Esophagus squamous epithelium (tissue), 5 donors: ENCODE measurements at places on chromosomes 5 and 9.

DNA sequence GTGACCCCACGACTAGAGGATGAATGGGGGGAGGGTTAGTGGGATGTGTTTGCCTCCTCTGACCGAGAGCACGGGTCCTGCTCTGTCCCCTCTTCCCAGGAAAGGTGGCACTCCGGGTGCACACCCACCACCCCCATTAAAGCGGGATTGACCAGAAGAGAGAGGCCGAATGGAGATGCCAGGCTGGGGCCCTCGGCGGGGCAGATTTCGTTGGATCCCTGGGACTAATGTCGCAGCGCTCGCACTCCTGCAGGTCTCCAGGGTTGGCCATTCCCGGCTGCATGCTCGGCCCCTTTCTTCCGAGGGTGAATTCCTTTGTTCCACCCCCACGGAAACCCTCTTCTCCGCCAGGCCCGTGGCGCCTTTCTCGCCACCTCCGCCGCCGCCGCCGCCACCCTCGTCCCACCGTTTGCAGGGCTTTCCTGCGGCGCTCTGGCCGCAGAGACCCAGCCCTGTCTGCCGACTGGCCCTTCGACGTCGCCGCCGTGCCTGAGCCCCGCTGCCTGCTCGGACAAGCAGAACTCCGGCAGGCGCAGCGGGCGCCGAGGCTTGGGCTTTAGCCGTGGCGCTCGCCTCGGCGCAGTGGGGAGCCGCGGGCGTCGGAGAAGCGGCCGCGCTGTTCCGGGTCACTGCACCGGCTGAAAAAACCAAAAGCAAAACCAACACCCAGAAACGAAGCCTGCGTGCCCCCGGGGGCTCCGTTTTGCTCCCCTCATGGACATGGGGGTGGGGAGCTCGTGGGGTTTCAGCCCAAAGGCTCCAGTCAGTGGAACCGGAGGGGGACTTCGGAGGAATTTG is 11.8 kb downstream of the LMX1B start:
- no peak for DNase-seq

DNA sequence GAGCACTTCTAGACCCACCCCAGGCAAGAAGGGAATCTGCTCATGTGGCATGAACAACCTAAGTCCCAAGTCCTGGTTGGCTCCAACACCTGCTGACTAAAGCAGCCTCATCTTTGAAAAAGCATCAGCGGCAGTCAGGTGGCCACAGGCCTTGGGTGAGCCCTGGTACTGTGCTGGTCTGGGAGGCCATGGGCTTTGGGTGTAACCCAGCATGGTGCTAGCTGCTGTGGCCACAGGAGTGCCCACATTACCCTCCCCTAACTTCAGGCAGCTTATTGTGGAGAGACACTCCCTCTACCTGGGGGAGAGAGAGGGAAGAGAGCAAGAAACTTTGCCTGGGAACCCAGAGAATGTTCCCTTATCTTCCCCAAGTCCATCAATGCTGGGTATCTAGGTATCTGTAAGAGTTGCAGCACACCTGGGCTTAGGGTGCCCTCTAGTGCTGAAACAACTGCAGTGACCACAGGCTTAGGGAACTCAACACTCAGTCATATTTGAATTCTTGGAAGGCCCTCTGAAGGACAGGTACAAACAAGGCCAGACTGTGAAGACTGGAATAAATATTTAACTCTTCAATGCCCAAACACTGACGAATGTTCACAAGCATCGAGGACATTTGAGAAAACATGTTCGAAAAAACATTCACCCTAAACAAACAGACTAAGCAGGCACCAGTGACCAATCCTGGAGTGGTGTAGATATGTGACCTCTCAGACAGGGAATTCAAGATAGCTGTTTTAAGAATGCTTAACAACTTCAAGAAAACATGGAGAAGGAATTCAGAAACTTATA is 69.9 kb upstream of the OR2K2 start:
- no peak for DNase-seq

- no peak for DNase-seq
Observed at GRCh38 chr5:179869101-179869500, 10.5 kb upstream of the MRNIP start.

GRCh38 chr5:72064801-72065570 is 42.3 kb upstream of the MAP1B start:
- DNase-seq, result no peak

DNA sequence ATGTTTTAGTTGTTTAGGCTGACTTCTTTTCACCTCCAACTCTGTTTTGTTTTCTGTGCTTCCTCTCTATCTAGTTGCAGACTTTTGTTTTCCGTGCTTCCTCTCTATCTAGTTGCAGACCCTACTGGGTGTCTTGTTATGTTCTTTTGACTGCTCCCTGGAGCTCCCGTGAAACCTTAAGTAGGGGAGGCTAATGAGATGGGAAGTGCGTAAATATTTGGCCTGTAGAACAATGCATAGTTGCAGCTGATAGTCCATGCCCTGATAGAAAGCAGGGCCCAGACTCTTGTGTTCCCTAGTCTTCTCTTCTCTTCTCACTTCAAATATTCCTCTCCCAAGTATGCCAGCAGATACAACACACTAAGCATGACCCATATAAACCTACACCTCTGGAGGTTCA is 757.0 kb downstream of the BRINP1 start:
- no peak for DNase-seq

DNA sequence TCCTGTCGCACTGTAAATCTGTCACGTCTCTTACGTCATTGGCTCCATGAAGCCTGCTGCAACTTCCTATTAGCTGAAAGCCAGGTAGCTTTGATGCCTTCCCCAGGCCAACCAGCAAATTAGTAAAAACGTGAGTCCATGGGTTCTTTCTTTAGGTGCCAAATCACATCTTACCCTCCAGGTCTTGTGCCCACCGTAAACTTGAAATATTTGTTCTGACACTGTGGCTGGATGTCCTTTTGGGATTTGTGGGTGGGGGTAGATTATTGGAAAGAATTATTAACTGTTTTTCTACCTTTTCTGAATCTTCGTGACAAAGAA is 172.8 kb downstream of the NR3C1 start:
- no peak for DNase-seq

DNA sequence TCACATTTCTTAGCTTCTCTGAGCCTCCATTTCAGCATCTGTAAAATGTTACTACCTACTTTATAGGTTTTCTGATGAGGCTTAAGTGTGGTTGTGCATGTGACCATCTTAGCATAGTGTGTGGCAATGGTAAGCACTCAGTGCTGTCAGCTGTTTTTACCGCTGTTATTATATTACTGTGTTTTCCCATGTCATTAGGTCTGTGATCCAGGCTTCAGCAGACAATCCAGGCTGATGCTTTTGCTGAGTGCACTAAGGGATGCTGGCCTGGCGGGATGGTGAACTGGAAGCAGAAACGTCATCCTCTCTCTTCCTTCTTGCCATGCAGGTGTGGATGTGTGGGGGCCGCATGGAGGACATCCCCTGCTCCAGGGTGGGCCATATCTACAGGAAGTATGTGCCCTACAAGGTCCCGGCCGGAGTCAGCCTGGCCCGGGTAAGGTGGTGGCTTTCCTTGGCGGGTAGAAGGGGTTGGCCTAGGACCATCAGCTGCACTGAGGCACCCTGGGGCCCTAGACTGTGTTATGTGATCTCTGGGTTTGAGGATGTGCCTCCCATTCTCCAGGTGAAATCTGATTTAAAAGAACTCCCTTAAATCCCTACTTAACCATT is 41.9 kb upstream of the SAP30L start:
- DNase-seq, result no peak

DNA sequence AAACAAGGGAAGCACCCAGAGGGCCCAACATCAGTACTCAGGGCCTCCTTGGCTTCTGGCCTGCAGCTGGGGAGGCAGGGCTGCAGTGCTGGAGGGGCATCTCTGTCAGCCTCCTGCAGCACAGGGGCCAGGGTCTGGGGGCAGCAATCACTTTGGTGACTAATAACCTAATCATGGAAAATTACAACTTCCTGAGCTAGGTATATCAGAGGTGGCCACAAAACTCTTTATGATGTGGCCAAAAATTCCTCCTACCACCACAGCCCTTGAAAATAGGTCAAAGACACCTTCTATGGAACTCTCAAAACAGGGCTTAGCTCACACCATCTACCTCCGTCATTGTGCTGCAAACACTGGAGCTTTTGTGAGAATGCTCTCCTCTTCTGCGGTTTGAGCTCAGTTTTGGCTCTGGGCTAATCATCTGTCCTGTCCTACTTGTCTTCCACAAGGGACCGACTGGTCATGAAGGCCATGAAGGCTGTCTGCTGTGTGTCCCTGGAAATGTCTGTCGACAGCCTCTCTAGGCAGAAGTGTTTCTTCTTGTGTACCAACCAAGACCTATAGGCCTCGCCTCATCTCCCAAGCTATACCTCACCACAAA is 28.6 kb downstream of the CSF2 start:
- DNase-seq, result no peak

DNA sequence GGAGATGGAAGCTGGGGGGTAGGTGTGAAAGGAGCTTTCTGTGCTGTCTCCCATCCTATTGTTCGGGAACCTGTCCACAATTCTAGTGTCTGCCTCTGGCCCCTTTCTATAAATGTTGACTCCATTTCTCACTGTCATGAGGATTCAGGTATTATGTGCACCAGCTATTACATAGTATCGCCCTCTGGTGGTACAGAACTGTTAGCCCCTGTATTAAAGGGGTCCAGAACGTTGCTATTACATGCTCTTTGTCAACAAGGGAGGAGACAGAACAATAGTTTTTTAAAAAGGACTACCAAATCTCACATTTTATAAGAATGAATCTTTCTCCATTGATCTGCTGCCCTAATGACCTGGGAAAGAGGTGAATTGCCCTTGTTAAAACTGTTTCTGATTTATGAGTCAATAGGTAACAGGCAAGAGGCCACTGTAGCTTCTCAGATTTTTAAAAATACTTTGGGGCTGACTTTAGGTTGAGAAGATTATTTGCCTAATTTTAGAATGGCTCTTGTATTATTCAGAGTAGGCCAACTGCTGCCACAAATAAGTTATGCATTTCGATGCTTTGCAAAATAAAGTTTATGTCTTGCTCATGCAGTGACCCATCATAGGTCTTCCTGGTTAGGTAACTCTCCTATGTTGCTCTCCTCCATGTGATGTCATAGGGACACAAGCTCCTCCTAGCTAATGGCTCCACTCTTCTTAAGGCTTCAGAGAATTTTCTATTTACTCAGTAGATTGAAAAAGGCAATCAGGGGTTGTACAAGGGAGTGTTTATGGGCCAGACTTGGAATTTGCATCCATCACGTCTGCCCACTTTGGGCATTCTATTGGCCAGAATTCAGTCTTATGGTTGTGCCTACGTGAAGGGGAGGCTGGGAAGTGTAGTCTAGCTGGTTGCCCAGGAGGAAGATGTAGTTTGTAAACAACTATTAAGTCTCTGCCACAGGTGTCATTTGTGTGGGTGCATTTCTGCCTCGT is 20.8 kb downstream of the DCANP1 start:
- DNase-seq, result no peak

DNA sequence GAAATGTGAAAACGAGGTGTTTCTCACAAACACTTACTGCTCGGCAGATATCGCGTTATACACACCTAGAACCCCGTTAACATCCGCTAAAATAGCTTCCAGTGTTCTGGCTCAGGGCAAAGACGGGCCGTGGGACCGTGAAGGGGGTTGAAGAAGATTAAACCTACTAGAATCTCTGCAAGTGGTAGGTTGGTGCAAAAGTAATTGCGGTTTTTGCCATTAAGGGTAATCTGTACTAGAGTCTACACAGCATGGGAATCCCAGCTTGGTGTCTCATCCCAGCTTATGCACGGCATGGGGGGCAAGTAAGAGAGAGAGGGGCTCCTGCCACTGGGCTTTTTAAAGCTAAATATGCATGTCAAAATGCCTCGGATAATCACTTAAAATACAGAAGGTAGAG is 43.9 kb downstream of the HRH2 start:
- DNase-seq, result no peak

DNA sequence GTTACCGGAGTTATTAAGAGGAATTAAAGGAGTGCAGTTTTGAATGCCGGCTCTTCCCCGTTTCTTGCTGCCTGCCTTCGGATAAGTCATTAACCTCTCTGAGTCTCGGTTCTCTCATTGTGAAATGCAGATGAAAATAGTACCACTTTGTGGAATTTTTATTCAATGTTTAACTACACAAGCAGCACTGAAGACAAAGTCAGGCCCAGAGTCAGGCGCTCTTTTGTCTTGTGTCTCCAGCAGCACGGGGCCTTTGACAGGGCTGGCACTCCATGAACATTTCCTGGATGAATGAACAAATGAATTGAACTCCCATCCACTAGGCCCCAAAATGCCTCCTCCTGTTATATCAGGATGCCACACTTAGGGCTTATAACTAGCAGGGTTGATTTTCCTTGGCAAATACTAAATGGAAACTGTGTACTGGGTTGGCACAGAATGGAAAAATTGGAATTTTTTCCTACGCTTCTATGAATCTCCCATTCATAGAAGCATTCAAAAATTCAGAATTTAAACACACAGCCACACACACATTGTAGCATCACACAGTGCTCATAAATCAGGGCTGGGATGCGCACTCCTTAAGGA is 332.8 kb downstream of the MLLT3 start:
- no peak for DNase-seq

GRCh38 chr9:129590466-129590865 is 30.4 kb downstream of the C9orf50 start:
- DNase-seq, result no peak

DNA sequence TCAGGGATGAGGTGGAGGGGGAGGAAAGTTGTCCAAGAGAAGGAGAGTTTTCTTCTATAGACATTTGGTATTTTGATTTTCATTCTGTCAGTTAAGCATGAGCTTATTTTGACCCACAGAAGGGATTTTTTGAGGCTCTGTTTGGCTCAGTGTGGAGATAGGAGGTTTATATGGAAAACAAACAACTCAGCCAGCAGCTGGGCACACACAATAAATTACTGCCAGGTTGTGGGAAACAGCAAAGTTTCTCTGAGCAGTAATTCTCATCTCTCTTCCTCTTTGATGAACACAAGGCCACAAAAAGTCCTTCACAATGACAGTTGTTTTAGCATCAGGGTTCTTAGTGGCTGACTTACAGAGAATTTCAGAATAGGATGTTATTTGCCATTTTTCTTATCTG is 486.1 kb downstream of the KDM4C start:
- no peak for DNase-seq

DNA sequence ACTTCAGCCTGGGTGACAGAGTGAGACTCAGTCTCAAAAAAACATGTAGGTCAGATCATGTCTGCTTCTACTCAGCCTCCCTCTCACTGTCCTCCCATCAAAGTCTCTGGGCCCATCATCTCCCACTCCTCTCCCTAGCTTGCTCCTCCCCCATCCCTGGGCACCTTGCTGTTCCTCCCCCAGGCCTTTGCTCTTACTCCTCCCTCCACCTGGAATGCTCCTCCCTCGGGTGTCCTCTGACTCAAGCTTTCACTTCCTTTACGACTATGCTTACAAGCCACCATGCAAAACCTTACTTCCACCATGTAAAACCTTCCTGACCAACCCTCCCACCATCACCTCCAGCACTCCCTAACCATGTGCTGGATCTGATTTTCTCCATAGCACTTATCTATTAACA is 51.5 kb downstream of the MTMR12 start:
- no peak for DNase-seq
